ENCODE measurements at places on chromosomes 7 and 10. TPM values are rescaled to one million over a fixed set of nuclear protein-coding genes. Genes with fewer than 3 reads are reported as not detected.
A peak's percentile ranks its signal among the peaks of the same experiment; 100 is the strongest.

DNA sequence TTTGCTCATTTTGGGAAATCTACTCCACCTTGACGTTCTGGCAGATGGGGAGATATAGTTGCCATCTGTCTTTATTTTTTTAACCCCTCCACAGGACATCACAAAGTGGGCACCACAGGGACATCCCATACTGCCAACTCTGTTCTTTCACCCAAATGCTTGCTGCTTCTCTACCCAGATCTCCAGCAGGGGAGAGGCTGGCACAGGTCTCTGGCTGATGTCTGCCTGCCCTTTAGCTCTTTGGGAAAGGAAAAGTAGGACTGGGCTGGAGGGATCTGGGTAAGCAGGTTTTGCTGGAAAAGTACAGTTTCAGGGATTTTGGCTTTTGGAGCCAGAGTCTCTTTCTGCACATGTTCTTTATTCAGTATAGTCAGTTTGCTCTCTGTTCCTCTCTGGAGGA, 156.7 kb downstream of the ANLN start:
- H3K27me3 ChIP-seq: no peaks in the 10 kb centered on the region
- no peak for DNase-seq
- H3K4me3 ChIP-seq: no peak overlapping the region
- no peak overlapping the region for H3K27ac ChIP-seq
- H3K36me3 ChIP-seq: no peaks in the 10 kb centered on the region
- no peaks in the 10 kb centered on the region for H3K4me1 ChIP-seq

- H3K4me1 ChIP-seq: no peaks in the 10 kb centered on the region
- H3K27ac ChIP-seq: no peak overlapping the region
- no peak for DNase-seq
- H3K36me3 ChIP-seq: peaks cover 15% of the 10 kb centered on the region
Measured at GRCh38 chr7:99012722-99013121, 131.2 kb downstream of the SMURF1 start.

DNA sequence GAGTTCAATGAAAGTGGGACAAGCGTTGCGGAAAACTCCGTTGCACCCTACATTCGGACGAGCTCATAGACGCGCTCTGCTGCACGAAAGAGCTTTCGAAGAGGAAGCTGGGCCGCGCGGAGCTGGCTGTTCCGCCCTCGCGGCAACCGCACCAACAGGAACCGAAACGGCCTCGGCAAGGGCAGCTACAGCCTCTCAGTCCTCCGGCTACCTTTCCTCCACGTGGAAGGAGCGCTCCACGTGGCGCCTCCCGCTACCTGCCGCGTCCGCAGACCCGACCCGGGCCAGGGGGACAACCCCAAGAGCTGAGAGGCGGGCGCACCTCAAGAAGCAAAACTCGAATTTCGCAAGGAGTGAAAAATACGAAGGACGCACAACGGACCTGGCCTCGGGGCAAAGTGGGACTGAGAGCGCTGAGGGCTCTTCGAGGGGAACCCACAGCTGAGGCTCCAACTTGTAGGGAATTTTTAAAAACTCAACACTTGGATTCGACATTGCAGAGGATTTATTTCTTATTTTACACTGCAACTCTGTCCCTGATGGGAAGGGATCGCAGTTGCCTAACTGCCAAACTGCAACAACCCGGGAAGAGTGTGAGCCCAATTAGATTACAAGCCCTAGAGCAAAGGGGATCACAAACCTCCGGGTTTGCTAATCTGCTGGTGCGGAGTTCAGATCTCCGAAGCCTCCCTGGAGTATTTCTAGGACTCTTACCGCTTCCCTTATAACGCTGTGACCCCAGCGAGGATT, 1.4 kb downstream of the HPSE2 start:
- no peaks in the 10 kb centered on the region for H3K36me3 ChIP-seq
- peaks cover 3% of the 10 kb centered on the region for H3K27me3 ChIP-seq
- peak overlapping the region; percentile 52 for H3K4me3 ChIP-seq
- peak overlapping the region; percentile 90 for H3K27ac ChIP-seq
- H3K4me1 ChIP-seq: peaks cover 11% of the 10 kb centered on the region

DNA sequence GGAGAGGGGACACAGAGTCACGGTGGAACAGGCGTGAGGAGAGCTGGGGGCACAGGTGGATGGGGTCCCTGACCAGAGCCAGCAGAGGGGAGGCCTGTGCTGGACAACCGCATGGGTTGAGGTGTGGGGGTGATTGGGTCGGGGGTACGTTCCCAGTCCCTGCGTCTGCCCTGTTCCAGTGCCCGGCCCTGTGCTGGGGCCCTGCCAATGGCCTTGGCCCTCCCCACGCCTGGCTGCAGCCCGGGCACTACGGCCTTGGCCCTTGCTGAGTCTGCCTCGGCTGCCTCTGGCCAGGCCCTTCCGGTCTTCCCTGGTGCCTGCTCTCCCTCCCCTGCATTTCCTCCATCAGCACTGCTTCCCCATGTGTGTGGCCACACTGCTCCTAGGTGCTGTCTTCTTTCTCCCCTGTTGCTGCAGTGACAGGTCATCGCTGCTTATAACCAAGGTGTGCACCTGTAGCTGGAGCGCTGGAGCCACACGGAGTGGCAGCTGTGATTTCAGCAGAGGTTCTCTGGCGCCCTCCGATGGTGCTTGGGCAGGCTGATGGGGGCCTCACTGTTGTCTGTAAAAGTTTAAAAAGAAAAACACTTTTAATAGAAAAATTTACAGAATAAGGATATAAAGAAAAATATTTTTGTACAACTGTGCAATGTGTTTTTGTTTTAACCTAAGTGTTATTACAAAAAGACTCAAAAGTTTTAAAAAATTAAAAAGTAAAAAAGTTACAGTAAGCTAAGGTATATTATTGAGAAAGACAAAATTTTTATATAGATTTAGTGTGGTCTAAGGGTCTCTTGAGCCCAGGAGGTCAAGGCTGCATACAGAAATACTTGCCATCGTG, 45.2 kb upstream of the BHLHA15 start:
- no peaks in the 10 kb centered on the region for H3K4me1 ChIP-seq
- no peak overlapping the region for H3K27ac ChIP-seq
- DNase-seq: no peak
- no peaks in the 10 kb centered on the region for H3K36me3 ChIP-seq
- no peaks in the 10 kb centered on the region for H3K27me3 ChIP-seq

Gene ZSCAN25
- total RNA-seq: 23.6 TPM

- no peak overlapping the region for H3K4me3 ChIP-seq
- no peaks in the 10 kb centered on the region for H3K27me3 ChIP-seq
- no peak overlapping the region for H3K27ac ChIP-seq
- DNase-seq: no peak
Measured at GRCh38 chr10:85600026-85600743, 766.4 kb downstream of the GRID1 start.

- no peak for DNase-seq
- no peak overlapping the region for H3K27ac ChIP-seq
- no peak overlapping the region for H3K4me3 ChIP-seq
- no peaks in the 10 kb centered on the region for H3K36me3 ChIP-seq
- H3K4me1 ChIP-seq: no peaks in the 10 kb centered on the region
Measured at GRCh38 chr10:72834183-72834825, 59.2 kb upstream of the OIT3 start.

DNA sequence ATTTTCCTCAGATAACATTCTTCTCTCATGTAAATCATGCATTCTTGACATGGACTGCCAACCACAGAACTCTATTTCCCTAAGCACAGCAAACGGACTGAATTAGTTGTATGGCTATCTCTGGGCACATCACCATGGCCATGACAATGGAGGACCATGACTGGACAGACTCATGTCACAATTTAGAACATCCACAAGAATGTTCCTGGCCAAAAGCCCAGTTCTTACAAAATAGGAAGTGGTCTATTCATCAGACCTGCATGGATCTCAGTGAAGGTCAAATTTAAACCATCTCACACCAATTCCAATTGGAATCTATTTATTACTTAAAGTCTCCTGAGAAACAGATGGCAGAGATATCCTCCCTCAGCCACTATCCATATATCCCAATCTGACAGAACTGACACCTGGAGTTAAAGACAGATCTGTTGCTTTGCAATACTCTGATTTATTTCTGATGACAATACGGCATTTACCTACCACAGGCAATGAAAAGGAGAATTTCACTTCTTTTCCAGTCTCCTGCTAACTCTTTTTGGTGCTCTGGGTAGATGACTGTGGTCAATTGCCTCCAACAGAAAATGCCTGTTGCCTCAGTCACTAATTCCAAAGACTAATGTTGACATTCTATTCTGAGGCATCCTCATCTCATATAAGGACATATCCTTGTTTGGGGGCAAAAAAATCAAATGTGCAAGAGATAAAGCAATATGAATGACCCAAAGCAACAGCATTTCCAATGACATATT, 254.8 kb downstream of the HTR7 start:
- no peak overlapping the region for H3K4me3 ChIP-seq
- H3K27ac ChIP-seq: no peak overlapping the region
- DNase-seq: no peak
- no peaks in the 10 kb centered on the region for H3K27me3 ChIP-seq

Gene CELF2
- 40.0 TPM for total RNA-seq

GRCh38 chr10:66982792-66983474, 57.1 kb downstream of the LRRTM3 start:
- no peaks in the 10 kb centered on the region for H3K36me3 ChIP-seq
- H3K4me1 ChIP-seq: no peaks in the 10 kb centered on the region
- H3K27ac ChIP-seq: no peak overlapping the region
- H3K4me3 ChIP-seq: no peak overlapping the region
- H3K27me3 ChIP-seq: no peaks in the 10 kb centered on the region

Gene SFR1
- 6.3 TPM for total RNA-seq

Gene LRRC17
- 19.3 TPM for total RNA-seq

DNA sequence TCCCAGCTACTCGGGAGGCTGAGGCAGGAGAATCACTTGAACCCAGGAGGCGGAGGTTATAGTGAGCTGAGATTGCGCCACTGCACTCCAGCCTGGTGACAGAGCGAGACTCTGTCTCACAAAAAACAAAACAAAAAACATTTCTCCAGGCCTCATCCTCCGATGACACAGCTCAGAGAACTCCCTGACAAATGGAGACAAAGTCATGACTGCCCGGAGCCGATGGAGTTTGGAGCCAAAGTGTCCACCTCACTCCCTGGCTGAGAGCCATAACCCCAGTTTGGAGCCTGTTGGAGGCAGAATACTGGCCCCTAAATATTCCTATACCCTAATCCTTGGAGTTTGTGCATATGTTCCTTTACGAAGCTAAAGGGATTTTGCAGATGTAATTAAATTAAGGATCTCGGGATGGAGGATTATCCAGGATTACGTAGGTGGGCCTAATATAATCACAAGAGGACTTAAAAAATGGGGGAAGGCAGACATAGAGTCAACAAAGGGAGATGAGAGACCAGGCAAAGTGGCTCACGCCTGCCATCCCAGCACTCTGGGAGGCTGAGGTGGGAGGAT, 22.7 kb downstream of the SSC4D start:
- no peak overlapping the region for H3K4me3 ChIP-seq
- H3K27me3 ChIP-seq: no peaks in the 10 kb centered on the region
- no peak for DNase-seq
- no peaks in the 10 kb centered on the region for H3K4me1 ChIP-seq

Gene SFTPD
- not detected for total RNA-seq

Gene POU6F2
- not detected for total RNA-seq

GRCh38 chr7:133790911-133791310, 336.2 kb upstream of the LRGUK start:
- no peak for DNase-seq
- no peaks in the 10 kb centered on the region for H3K36me3 ChIP-seq
- H3K4me3 ChIP-seq: no peak overlapping the region
- no peaks in the 10 kb centered on the region for H3K27me3 ChIP-seq
- H3K4me1 ChIP-seq: no peaks in the 10 kb centered on the region

GRCh38 chr10:126042906-126043305, 146.5 kb downstream of the FANK1 start:
- H3K4me3 ChIP-seq: no peak overlapping the region
- H3K36me3 ChIP-seq: no peaks in the 10 kb centered on the region
- no peaks in the 10 kb centered on the region for H3K27me3 ChIP-seq

Gene LLCFC1
- total RNA-seq: not detected

Gene CHST3
- total RNA-seq: 20.2 TPM

GRCh38 chr7:20647036-20647435, 31.6 kb downstream of the ABCB5 start:
- H3K4me1 ChIP-seq: no peaks in the 10 kb centered on the region
- peak overlapping the region; percentile 63 for H3K27ac ChIP-seq
- DNase-seq: no peak
- H3K4me3 ChIP-seq: no peak overlapping the region

DNA sequence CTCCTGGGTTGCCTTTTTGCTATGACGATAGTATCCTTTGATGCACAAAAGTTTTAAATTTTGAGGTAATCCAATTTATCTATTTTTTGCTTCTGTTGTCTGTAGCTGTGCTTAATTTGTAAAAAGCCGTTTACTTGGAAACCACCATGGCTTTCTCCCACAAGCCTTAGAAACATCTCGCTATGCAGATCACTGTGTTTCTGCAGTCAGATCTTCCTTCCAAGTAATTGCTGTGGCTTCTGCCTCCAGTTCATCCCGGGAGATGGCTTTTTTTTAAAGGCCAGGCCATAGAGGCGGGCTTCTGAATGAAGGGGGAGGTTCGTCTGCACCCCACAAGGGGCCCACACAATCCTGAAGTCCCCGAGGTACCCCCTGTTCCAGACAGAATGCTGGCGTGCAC, 48.3 kb upstream of the OCM2 start:
- no peaks in the 10 kb centered on the region for H3K27me3 ChIP-seq
- H3K4me3 ChIP-seq: no peak overlapping the region
- H3K27ac ChIP-seq: no peak overlapping the region
- no peak for DNase-seq
- no peaks in the 10 kb centered on the region for H3K4me1 ChIP-seq
- no peaks in the 10 kb centered on the region for H3K36me3 ChIP-seq

Gene SPDYE2
- total RNA-seq: not detected

DNA sequence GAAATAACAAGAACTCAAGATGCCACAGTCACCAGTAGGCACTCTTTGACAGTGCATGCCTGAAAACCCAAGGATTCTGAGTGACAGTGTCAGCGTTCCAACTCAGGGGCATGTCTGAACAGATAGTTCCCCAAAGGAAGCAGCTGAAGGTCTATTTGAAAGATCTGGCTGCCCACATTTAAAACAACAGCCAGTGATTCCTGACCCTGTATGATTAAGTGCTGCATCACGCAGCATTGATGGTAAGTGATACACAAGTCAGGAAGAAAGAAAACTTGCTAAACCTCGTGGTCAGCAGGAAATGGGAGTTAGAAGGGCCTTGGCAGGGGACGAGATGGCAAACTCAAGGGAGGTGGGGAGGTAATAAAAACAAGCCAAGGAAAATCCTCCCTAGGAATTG, 1013.1 kb downstream of the TYW1 start:
- H3K27ac ChIP-seq: no peak overlapping the region
- H3K4me3 ChIP-seq: no peak overlapping the region
- H3K4me1 ChIP-seq: no peaks in the 10 kb centered on the region
- H3K27me3 ChIP-seq: no peaks in the 10 kb centered on the region
- no peaks in the 10 kb centered on the region for H3K36me3 ChIP-seq

Gene LIPF
- total RNA-seq: not detected

GRCh38 chr10:55500931-55501559, 700.0 kb upstream of the PCDH15 start:
- no peak overlapping the region for H3K4me3 ChIP-seq
- no peaks in the 10 kb centered on the region for H3K4me1 ChIP-seq
- no peaks in the 10 kb centered on the region for H3K36me3 ChIP-seq
- H3K27ac ChIP-seq: no peak overlapping the region
- DNase-seq: no peak
- H3K27me3 ChIP-seq: no peaks in the 10 kb centered on the region

GRCh38 chr7:54985426-54986330, 33.1 kb upstream of the EGFR start:
- DNase-seq: no peak
- no peak overlapping the region for H3K4me3 ChIP-seq
- no peak overlapping the region for H3K27ac ChIP-seq
- H3K4me1 ChIP-seq: no peaks in the 10 kb centered on the region
